ENCODE measurements at places on chromosomes 6 and 20. TPM values are rescaled to one million over a fixed set of nuclear protein-coding genes. Genes with fewer than 3 reads are reported as not detected.

The BMP2 gene
- total RNA-seq: 24.1 TPM

The CENPQ gene
- total RNA-seq: 3.9 TPM

The PAX1 gene
- total RNA-seq: 0.23 TPM

The PNLDC1 gene
- not detected for total RNA-seq

The GPX5 gene
- not detected for total RNA-seq

The MLIP gene
- total RNA-seq: 5.0 TPM

The SIGLEC1 gene
- total RNA-seq: 4.4 TPM

The PM20D2 gene
- 35.8 TPM for total RNA-seq

The OOEP gene
- not detected for total RNA-seq

The GCNT2 gene
- 14.4 TPM for total RNA-seq

The ARG1 gene
- total RNA-seq: 7.5 TPM

The BPIFA1 gene
- total RNA-seq: not detected

The SLC4A11 gene
- total RNA-seq: 1.9 TPM

The DLK2 gene
- total RNA-seq: 1.3 TPM

The SMLR1 gene
- 0.29 TPM for total RNA-seq

The ADGRB3 gene
- total RNA-seq: 8.0 TPM

The ASIP gene
- not detected for total RNA-seq

The THEMIS gene
- total RNA-seq: 0.18 TPM

The GSTA3 gene
- total RNA-seq: not detected

The HCRTR2 gene
- total RNA-seq: 0.76 TPM

The LHFPL5 gene
- not detected for total RNA-seq

The SALL4 gene
- 7.7 TPM for total RNA-seq
